T-helper 9 cell (primary cell): ENCODE measurements at places on chromosomes 3 and 15.

GRCh38 chr3:113251817-113252216 is 40.5 kb downstream of the BOC start:
- DNase-seq, result no peak

DNA sequence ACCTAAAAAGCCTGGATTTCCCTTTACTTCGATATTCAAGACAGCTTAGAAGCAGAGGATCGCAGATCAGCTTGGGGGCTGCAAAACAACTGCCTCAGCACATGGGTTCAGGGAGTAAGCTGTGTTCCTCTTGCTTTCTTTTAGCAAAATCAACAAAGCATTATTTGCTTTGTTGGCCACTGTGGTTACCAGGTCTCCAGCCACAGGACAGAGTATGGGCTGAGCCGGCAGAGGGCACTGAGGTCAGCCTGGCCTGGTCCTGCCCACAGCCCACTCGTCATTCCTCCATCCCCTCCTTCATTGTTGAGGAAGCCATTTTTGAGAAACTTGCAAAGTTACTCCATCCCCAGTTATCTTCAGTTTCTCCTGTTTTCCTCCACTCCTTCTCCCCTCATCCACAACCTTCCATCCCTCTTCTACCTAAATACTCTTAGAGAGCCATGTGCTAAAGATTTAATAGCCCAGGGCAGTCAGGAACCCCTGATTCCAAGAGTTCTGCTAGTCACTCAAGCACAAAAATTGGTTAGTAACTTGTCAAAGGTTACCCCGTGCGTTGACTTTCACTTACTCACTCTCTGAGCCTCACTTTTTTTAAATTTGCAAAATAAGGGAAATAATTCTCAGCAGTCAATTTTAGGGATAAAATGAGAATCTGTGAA is 60.0 kb upstream of the HES1 start:
- DNase-seq, result no peak

GRCh38 chr15:36358094-36358493 is 221.3 kb upstream of the CDIN1 start:
- no peak for DNase-seq

DNA sequence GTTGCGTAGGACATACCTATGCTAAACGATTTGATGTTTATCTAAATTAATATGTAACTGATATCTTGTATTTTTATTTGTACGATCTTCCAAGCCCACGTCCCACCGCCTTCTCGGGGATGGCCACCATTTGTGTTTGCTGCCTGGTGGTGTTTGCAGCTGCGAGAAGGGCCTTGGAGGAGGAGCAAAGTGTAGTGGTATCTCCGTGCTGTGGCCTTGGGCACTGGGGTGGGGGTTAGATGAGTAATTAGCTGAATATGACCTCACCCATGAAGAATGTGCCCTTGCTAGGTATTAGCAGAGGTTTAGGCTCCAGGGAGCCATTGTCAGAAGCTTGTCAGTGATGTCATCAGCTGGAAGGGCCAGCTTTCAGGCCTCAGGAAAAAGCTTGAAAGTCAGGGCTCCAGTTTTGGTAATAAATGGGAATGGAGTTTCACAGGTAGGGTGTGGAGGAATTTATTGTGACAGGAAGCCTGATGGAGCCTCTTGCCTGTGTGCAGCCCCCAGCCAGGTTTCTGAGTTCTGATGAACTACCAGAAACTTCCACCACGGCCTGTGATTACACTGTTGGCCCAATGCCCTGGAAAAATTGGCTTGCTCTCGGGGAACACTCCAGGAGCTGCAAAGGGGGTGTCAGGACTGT is 41.0 kb downstream of the FLNB start:
- no peak for DNase-seq

DNA sequence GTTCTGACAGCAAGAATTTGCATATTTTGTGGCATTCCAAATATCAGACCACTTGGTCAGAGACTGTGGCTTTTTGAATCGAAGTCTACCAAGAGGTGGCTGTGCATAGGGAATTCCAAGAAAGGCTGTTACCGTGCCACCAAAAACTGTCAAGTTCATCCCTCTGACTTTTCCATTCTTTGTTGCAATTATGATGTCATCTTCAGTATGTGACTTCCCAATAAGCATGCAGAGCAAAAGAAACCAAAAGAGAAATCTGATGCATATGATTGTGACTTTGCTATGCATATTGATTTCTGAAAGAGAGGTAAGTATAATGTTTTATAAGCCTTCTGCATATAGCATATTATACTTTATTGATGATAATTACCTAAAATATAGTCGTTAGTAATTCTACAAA is 6.5 kb downstream of the BCHE start:
- DNase-seq, result no peak

DNA sequence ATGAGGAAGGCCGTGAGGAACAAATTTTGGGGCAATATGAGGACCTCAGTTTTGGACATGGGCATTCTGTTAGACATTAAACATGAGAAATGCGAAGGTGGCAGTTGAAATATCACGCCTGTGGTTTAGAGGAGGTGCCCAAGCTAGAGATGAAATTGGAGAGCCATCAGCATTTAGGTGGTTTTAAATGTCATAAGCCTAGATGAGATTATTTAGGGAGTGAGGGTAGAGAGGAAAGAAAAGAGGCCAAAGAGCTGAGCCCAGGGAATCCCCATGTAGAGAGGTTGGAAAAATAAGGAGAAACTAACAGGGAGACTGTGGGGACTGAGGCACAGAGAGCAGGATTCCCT is 14.9 kb downstream of the RTP1 start:
- no peak for DNase-seq

DNA sequence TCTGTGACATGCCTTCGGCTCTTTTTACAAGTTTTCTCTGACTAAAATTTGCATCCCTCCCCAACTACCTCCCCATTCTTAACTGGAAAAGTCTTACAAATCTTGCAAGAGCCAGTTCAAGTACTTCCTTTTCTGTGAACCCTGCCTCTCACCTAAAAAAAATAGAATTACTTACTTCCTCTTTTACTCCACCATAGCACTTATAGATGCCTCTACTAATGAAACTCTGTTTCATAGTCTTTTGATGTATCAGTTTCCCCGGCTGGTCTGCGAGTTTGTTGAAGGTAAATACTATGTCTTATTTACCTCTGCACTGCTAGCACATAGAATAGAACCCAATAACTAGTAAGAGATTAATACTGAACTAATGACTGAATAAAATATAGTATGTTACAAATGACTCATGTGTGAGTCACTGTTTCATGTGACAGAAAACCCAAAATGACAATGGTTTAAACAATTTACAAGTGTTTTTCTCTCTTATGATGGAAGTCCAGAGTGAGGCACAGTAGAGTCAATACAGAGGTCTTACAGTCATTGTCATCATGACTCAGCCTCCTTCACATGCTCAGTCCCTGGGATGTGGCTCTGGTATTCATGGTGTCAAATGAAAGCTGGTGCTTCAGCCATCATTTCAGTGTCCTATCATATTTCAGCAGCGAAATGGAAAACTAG is 393.5 kb downstream of the RSL24D1 start:
- DNase-seq, result no peak

- DNase-seq, result peak; percentile 10
These were observed 27.5 kb upstream of the CFAP161 start for GRCh38 chr15:81106560-81106959.

GRCh38 chr3:42518800-42519567 is 16.5 kb downstream of the VIPR1 start:
- DNase-seq, result peak; percentile 51

- no peak for DNase-seq
These were observed 79.6 kb downstream of the NFKBIZ start for GRCh38 chr3:101928890-101929289.

DNA sequence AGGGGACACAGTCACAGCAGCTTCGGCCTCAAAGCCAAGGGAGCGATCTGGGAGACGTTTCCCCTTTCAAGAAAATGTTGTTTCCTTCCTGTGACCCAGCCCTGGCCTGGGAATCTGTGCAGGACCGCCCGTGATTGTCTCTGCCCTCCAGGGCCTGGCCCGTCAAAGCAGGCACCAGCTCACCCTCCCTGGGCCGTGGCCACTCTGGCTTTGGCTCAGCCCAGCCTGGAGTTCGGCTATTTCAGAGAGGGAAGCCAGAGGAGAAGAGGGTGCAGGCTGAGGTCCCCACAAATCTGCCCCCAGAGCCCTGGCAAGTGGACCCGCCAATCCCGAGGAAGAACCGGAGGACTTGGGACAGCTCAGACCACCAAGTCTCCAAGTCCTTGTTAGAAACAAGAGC is 12.7 kb downstream of the GATA2 start:
- DNase-seq, result no peak

GRCh38 chr3:172307141-172307560 is 141.1 kb downstream of the GHSR start:
- no peak for DNase-seq

GRCh38 chr15:80462111-80462510 is 57.9 kb downstream of the ARNT2 start:
- no peak for DNase-seq

DNA sequence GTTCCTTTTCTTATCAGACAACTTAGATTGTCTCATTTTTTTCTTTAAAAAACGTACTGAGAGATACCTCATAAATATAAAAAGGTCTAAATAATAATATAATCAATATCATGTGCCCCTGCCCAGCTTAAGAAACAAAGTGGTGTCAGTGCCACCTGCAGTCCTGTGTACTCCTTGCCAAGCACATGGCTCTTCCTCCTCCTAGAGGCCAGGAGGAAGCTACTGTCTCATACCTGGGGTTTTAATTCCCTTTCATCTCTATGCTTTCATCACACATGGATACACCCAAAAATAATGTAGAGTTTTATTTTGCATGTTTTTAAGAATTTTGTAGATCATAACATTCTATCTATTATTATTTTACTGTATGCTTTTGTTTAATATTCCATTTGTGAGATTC is 98.6 kb upstream of the C15orf61 start:
- no peak for DNase-seq

GRCh38 chr3:133362539-133362938 is 37.3 kb upstream of the BFSP2 start:
- DNase-seq, result no peak

DNA sequence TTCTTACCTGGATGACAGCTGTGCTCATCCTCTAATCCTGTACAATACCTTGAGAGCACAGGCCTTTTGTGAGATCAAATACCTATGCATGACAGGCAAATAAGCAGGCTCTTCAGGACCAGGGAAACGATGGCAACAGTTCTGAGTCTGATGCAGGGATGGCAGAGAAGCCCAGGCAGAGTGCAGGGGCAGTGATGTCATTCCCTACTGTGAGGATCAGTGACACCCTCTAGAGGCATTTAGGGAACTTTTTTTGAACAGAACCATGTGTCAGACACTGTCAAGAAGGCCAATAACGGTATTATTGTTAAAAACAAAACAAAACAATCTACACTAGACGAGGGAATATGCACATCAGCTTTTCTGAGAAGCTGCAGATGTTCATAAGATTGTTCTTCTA is 314.8 kb upstream of the CTDSPL start:
- no peak for DNase-seq

DNA sequence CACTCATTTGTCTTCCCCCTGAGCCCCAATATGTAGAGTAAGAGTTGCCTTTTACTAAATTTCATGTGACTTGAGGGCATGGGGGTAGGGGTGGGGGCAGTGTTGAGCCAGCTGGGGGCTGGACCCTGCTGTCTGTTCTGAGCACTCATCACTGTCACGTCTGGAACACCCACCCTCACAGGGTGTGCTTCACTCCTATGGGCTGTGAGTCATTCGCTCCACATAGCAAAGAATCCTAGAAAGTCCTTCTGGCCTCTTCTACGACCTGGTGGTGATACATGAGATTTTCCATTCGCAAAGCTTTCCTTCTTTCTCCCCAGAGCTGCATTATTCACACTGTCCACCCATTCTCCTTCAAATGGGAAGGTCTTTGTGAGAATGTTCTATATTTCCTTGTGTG is 43.6 kb upstream of the MGLL start:
- no peak for DNase-seq

DNA sequence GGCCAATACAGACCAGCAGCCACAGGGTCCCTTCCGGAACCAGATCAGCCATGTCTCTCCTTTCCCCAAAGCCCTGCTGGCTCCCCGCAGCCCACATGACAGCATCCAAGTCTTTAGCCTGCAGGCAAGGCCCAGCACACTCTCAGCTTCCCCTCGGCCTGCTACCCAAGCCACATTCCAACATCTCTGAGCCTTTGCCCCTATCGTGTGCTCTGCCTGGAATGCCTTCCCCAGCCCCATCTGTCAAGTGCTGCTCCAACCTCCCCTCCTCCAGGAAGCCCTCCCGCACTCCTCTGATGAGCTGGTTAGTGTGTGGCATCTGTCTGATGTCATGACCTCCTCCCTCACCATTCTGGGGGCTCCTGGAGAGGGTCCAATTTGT is 8.5 kb downstream of the PLXND1 start:
- DNase-seq, result no peak

GRCh38 chr15:94653071-94653470 is 421.7 kb downstream of the MCTP2 start:
- no peak for DNase-seq

DNA sequence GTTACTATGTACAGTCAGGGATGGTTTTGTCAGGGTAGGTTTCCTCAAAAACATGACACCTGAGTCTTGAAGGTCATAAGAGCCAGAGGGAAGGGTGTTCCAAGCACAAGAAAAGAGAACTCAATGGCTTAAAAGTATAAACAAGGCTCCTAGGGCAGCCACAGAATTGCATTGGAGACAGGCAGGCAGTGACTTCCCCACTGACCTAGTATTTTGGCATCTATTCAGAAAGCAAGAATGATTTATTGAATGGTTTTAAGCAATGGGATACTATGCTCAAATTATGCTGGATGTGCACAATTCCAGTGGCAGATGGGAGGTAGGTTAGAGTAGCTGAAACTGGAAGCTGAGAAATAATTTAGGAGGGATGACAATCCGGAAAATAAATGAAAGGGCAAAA is 54.0 kb downstream of the TSC22D2 start:
- DNase-seq, result no peak

GRCh38 chr3:6105187-6105586 is 755.7 kb upstream of the GRM7 start:
- DNase-seq, result no peak

DNA sequence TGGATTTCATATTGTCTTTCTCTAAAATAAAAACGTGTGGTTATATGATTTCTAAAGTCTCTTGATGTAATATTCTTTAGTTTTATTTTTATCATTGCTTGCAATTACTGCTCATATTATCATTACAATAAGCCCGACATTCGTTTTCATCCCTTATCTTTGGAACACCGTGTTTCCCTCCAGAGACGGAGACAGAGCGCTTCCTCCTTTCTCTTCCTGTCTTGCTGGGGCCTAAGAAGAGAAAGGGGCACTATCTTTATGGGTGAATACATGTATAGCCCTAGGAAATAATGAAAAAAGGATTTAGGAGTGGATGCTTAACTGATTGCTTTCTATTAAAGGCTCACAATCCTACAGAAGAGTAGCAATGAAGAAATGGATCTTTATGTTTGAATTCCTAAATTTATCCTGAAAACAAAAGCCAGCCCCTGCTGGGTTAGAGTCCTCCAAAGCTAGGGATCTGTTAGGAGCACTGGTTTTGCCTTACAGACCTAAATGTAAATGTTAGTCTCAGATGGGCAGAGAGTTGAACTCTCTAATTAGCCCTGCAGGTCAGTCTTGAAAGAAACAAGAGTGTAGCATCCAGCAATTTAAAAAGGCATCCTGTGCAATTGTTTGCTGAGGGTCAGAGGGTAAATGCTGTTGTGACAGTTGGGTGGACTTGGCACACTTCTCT is 145.1 kb downstream of the TP63 start:
- DNase-seq, result no peak
